ENCODE measurements at places on chromosomes 5 and 9.

DNA sequence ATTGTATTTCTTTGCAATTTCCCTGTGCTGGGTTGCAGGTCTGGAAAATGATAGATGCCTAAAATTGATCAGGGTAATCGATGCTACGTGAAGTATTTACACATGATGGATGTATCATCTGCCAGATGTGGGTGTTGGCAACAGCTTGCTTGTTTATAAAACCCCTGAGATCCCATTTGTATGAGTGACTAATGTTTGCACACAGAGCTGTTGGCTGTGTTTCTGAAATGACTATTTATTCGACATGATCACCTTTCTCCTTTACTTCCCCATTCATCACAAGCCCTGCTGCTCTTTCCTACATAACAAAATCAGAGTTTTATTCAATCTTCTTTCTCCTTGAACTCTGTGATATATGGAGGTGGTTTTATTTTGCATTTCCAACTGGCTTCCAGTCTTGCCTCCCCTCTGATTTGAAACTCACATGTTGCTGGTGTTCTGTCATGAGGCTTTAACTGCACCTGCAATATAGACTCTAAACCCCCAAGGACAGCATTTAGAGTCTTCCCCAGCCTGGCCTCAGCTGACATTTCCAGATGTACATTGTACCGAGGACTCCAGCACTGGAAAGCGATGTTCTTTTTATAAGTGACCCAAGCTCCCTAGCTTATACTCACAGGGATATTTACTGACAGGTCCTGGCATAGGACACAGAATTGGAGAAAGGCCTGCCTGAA, 50.7 kb upstream of the SHB start:
- DNase-seq: no peak

- no peak for DNase-seq
These were observed 25.6 kb downstream of the CARNMT1 start for GRCh38 chr9:75002422-75003023.

DNA sequence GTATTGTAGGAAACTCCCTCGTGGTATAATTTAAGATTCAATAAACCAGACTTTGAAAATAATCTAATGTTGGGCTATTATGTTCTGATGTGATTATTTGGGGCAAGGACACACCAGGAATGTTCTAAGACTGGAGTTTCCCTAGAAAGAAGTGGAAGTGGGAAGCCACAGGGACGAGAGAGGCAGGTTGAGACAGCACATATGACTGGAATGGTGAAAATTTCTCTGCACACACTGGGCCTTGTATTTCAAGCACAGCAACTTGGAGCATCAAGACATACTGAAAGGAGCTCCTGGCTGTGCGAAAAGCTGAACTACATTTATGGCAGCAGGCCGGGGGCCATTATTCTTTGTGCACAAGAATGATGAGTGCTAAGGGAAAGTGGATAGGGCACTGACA, 98.2 kb downstream of the CETN3 start:
- DNase-seq: no peak

DNA sequence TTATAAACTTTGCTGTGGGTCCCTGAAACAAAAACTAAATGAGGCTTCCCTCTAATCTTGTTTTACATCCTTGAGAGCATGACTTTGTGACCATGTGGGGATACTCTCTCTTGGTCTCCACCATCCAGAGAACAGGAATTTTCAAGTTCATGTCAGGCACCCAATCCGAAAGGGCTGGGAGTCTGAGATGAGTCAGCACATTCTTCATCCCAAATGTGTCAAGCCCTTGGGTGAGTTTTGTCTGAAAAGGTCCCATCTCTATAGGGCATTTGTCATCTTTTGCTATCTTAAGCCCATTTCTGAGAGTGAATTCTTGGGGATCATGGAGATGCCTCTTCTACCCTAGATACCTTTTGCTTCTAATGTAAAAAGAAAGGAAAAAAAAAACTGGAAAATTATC, 26.9 kb upstream of the RAPGEF6 start:
- no peak for DNase-seq

GRCh38 chr9:111966861-111967291, 70.3 kb downstream of the UGCG start:
- DNase-seq: peak; percentile 88

- no peak for DNase-seq
These were observed 76.2 kb upstream of the MIER3 start for GRCh38 chr5:57028161-57028560.

DNA sequence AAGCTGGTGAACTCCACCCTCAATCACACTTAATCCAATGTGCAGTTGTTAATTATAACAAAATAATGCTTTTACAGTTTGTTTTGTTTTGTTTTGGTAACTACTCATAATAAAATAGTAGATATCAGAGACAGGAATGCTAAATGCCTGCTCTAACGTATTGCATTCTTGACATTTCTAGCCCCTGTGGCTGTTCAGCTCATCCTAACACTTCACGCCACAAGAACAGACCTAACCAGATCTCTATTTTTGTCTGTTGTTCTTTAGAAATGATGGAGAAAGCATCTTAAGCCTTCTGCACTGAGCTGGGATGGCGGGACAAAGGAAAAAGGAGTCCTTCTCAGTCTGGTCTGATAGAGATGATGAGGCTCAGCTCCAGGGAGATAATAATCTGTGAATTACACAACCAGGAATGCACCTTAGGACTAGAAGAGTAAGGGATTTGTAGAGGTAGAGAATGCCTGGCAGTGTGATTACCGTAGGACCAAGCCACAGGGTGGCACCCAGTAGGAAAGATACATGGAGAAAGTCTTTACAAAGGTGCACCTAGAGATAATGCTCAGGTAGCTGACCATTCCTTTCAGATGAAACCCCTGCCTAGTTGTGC, 628.8 kb downstream of the PDE4D start:
- DNase-seq: no peak

- peak; percentile 42 for DNase-seq
These were observed 45.5 kb downstream of the SPOCK1 start for GRCh38 chr5:137453483-137454080.

DNA sequence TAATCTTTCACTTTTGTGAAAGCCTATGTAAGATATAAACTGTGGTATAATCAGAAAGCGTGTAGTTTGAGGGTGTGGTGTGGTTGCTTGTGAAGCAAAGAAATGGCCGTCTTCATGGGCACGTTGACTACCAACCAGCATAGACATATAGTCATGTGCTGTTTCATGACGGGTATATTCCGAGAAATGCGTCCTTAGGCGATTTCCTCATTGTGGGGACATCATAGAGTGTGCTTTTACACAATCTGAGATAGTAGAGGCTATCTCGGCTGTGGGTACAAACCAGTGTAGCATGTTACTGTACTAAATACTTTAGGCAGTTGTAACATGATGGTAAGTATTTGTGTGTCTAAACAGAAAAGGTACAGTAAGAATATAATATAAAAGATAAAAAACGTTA, 79.7 kb upstream of the LRRC70 start:
- DNase-seq: no peak

DNA sequence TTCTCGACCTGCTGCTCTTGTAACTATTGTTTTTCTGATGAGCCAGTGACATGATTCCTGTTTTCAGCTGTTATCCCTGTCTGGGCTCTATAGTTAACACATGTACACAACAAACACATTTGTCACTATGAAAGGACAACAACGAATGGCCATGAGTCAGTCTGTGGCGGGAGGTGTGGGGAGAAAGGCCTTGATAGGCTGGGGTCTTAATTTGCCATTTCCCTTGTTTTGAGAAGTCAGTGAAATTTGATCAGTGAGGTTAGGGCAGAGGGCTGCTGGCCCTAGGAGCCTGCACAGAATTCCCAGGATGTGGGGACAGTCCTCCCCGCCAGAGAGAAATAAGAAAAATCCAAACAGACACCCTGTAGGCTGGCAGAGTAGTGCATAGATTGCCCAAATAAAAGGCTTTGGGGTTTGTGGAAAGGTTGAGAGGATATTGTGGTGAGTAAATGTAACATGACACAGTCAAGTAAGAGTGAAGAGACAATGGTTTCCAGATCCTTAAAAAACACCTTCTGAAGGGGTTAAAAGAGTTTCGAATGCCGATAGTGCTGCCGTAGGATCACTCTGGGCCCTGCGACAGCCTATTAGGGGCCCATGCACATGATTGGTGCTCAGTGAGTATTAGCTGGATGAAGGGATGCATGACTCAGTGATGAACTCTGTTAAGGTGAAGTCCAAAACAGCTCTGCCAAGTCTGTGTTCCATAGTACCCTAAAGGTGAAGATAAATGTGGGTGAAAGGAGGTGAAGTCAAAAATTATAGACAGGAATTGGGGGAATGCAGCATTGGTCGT, 110.9 kb upstream of the PRRC1 start:
- DNase-seq: no peak

DNA sequence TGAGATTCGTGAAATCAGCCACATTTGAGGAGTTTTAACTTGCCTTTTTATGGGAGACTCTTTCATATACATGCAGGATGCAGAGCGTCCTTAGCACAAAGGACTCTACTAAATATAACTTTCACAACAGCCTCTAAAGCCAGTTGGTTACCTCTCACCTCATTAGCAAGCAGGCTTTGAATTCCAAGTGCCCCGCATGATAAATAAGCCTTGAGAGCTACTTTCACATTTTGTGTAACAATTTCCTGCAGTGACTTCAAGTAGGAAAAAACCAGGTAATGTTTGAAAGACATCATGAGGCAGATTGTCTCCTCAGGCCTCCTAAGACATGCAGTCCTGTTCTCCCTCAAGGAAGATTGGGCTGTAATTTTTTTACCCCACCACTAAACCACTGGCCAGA, 50.5 kb downstream of the RALGPS1 start:
- no peak for DNase-seq

DNA sequence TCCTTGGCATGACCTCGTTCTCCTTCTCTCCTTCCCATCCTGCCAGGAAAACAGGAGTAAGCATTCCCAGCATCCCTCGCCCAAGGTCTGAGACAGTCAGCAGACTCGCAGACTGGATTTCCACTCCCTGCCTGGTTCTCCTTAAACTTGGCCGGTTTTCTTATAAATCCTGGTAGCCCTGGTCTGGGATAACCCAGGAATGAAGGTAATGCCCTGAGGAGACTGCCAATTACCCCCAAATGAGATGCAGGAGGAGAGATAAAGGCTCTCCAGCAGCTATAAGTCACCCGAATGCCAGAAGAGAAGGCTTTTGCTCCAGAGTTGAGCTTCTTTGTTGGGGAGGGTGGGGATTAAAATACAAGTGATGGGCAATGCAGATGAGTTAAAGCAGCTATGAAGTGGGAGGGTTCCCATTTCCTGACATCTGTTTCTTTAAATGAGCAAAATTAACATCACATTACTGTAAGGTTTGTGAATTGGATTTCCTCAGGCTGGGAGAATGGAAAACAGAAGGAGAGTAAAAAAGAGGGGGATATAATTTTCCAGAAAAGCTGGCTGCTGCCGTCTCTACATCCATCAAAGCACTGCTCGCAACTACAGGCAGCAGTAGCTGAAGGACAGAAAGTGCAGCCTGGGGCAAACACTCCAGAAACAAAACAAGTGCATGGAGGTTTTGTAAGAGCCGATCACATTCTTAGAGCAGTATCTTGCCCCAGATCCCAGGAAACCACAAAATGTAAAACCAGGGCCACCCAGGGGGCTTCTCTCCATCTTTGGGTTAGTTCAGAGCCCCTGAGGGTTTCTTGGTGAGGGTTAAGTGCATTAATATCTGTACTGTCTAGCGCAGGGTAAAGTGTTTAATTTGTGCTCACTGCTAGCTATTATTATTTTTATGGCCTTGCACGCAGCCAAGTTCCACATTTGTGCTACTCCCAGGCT, 177.6 kb upstream of the PANK3 start:
- DNase-seq: no peak

DNA sequence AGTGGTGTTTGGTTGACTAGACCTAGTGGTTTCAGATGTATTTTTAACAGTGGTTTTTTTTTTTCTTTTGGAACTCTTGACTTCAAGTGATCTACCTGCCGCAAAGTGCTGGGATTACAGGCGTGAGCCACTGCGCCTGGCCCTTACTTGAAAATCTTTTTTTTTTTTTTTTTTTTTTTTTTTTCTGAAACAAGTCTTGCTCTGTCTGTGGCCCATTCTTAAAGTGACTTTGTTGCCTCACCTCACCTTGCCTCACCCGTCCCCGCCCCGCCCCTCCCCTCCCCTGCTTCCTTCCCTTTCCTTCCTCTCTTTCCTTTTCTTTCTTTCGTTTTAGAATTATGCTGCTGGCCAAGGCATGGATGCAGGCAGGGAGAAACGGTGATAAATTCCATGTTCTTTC, 26.0 kb downstream of the GPBP1 start:
- DNase-seq: peak; percentile 43

DNA sequence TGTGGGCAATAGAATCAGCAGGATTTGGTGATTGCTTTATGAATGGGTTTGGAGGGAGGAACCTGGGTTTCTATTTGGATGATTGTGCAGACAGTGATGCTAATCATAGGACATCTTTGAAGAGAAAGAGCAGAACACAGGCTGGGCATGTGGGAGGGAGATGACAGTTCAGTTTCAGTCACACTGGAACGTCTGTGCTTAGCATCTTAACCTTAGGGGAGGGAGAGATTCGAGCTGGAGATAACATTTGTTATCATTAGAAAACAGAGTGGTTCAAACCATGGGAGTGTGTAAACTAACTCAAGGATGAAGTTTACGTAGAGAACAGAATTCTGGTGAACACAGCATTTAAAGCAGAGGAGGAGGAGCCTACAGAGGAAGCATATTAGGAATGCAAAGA, 138.6 kb upstream of the PPP2R2B start:
- no peak for DNase-seq

DNA sequence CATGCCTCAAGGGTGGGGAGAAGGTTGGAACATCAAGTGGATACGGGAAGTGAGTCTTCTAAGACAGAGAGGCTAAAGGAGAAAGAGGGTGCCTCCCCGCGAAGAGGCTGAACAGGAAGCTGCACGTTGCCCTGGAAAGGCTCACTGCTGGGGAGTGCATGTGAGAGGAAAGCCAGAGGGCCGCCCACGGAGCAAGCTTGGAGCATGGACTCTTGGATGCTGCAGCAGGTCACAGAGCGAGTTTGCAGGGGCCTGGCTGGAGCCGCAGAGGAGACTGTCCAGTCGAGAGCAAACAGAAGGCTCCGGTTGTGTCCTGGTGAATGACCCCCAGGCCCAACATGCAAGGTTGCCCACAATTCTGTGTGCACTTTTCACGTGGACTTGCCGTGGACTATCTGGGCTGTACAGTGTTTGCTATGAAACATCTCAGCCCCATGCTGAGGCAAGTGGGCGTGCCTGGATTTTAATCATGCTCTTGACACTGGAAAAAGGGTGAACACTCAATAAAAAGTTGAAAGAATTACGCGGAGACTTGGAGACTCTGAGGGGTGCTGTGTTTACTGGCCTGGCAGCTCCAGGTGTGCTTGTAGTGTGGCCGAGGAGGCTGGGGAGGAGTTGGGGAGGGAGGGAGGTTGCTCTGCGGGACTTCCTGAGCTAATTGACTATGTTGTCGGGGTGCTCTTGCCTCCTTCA, 54.5 kb upstream of the GARNL3 start:
- DNase-seq: peak; percentile 4

GRCh38 chr9:72661401-72662135, 140.2 kb downstream of the TMC1 start:
- no peak for DNase-seq
